ENCODE measurements at places on chromosomes 12 and 14.
A peak's percentile ranks its signal among the peaks of the same experiment; 100 is the strongest.

DNA sequence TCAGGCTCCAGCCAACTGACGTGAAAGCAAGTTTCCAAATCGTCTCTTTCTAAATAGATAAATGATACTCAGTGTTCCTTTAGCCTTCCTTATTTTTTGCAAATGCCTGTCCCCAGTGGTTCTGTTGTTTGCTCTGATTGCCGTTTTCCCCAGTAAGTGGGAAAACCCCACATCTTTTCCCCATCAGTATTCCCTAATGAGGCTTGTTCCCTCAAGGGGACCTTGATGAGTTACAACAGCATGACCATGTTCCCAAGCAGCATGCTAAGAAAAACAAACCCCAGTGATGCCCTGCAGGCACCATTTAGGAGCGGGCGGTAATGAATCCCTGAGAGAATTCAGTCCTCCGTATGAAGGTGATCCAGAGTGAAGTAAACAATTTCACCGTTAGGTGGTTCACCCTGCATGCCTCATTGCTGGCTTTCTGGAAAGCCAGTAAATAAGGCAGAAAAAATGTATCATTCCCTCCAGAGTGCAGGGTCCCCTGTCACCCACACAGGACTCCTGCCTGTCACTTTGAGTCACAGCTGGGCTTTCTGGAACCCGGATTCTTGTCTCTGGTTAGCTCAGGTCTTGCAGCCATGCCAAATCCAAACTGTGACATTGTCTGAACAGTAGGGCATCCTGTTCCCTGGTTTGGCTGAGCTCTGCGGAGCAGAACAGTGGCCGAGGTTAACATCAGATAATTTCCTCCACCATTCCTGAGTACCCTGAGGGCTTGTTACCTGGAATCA lies 222.6 kb downstream of the RGS6 start:
- DNase-seq = no peak

DNA sequence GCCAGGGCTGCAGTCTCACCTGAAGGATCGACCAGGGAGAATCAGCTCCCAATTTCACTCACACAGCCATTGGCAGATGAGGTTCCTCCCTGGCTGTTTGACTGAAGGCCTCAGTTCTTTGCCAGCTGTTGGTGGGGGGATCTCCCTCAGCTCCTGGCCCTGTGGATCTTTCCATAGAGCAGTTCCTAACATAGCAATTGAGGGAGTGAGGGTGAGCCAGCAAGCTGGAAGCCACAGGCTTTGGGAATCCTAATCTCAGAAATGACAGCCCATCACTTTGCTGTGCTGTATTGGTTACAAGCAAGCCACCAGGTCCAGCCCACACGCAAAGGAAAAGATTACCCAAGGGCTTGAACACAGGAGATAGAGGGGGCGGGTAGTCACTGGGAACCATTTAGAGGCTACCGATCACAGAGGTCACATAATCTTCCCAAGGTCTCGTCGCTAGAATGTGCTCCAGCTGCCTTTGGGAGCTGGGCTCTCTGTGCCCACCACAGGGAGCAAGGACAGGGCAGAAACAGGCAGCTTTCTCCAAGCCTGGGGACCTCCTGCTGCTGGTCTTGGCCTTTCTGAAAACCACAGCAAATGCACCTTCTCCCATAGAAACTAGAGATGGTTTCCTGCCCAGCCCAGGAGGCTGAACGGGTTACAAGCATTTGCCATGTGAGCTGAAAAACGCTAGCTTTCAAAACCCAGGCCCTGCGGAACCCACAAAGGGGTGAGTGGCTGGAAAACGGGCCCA lies 4.6 kb upstream of the OTUB2 start:
- no peak for DNase-seq

- DNase-seq = no peak
Observed at GRCh38 chr12:103198499-103198898, 241.0 kb downstream of the ASCL1 start.

- DNase-seq = no peak
Observed at GRCh38 chr14:81211844-81212243, 8.9 kb downstream of the GTF2A1 start.

- no peak for DNase-seq
Observed at GRCh38 chr12:28874758-28875157, 274.3 kb upstream of the FAR2 start.

GRCh38 chr14:39372656-39373055 lies 59.6 kb downstream of the FBXO33 start:
- no peak for DNase-seq

GRCh38 chr12:120584343-120585149 lies 3.3 kb upstream of the POP5 start:
- DNase-seq = peak; percentile 52

GRCh38 chr12:42140901-42141300 lies 3.8 kb downstream of the GXYLT1 start:
- DNase-seq = no peak

GRCh38 chr12:54160769-54161480 lies 27.9 kb downstream of the SMUG1 start:
- no peak for DNase-seq

- DNase-seq = no peak
Observed at GRCh38 chr12:120740871-120741270, 15.2 kb downstream of the ACADS start.

DNA sequence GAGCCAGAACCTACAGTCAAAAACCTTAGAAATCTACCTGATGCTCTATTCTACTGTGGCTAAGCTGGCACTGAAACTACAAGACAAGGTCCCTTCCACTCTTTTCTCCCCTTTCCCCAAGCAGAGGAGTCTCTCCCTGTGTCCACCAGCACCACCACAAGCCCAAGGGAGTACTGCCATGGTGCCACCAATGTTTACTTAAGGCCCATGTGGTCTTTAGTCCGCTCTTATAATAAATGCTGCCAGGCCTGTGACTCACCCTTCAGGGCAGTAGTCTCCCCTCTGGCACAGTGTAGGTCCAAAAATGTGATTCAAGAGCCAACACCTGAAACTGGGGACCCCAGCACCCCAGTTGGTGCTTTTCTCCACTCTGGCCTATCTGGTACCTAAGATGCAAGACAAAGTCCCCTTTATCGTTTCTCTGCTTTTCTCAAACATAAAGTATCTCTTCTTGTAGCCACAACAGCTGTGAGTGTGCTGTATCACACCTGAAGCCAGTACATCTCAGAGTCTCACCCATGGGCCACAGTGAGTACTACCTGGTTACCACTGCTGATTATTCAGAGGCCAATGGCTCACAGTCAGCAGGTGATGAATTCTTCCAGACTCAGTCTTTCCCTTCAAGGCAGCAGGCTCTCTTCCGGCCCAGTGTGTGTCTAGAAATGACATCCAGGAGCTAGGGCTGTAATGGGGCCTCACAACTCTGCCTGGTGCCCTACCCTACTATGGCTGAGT lies 29.3 kb downstream of the SLC38A2 start:
- DNase-seq = no peak

DNA sequence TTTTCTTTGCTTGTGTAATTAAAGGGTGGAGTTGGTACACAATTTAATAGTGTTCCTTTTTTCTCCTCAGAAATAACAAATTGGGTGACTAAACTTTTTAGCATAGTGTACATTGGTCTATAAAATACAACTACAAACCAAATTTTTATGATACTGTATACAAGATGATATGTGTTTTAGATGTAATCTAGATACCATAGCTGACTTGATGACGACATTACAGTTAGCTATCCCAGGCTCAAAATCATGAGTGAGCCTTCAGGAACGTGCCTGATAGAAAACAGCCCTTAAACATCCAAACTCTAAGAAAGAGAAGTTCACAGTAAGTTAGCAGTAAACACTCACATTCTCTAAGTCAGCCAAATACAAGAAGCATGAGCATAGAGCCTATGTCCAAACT lies 99.0 kb upstream of the SSTR1 start:
- no peak for DNase-seq

DNA sequence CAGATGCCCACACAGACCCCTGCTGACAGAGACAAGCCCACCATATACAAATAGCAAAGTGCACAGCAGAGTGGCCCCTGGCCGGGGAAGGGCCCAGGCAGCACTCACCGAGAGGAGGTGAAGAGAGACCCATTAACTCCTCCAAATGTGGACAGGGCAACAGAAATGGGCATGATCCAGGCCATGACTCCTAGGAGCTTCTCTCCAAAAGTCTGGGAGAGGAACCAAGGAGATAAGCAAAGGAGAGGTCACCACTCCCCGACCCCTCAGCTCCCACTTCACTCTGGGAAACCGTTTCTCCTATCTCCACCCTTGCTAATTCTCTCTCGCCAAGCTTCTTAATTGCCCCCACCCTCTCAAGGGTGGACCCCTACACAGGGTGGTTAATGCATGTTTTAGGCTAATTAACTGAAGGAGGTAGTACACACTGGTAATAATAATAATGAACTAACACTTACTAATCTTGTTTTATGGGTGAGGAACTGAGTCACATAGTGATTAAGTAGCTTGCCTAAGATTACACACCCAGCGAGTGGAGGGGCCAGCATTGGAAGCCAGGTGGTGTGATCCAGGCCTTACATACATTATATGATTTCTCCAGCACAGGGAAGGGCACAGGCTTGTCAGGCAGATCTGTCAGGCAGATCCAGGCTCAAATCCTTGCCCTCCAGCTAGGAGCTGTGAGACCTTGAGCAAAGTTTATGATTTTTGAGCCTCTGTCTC lies 18.9 kb upstream of the CEBPE start:
- DNase-seq = no peak

- no peak for DNase-seq
Observed at GRCh38 chr14:36316131-36316530, 4.3 kb downstream of the MBIP start.

DNA sequence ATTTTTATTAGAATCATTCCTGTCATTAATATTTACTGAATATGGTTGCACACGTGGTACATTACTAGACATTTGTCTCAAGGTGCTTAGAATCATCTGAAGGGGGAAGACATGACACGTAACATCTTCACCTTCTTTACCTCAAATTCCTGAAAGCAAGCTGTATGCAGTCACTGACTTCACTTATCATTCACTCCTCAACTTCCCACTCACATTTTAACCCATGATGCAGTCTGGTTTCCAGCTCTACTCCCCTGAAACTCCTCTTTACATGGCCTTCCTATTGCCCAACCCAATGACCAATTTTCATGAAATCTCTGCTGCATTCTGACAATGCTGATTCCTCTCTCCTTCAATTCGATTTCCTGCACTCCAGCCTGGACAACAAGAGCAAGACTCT lies 5.8 kb upstream of the PSMC6 start:
- DNase-seq = no peak

DNA sequence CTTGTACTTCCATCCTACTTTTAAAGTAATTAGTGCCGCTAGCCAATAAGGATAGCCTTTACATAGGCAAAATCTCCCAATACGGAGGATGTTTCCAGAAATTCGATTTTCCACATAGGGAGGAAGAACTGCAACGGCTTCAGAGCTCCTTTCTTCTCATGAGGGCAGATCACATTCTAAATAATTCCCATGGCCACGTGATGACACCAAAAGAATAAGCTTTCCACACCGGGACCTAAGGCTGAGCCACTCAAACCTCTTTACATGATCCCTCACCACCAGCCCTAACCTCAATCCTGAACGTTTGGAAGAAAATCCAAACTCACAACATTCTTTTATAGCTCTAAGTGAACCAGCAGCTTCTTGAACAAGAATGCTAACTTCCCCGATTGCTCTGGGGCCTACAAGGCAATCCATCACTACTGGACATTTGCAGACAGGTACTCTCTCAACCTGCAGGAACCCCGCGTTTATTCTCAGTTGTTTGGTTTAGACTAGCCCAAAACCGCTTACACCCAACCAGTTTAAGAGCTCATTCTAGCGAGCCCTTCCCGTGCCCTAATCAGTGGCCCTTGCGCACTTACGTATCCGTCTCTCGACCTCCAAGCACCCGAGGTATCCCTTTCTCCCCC lies 884 bp downstream of the CAPRIN2 start:
- DNase-seq = no peak

GRCh38 chr12:58363971-58364370 lies 422.6 kb downstream of the ATP23 start:
- DNase-seq = no peak

DNA sequence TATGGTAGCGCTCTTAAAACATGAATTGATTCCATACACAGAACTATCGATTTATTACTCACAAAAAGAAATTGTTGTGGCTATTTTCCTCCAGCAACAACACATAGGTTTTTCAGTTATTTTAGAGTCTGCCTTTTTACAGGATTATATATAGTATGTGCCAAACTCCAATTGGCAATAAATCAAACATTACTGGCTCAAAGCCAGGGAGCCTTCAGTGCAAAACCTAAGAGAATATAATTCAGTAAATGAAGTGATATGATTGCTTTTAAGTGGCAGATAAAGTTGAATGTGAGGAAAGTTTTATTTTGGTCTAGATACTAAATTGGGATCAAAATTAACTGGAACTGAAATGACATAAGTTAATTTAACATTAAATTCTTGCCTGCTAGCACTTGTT lies 234.8 kb downstream of the PIK3C2G start:
- no peak for DNase-seq

DNA sequence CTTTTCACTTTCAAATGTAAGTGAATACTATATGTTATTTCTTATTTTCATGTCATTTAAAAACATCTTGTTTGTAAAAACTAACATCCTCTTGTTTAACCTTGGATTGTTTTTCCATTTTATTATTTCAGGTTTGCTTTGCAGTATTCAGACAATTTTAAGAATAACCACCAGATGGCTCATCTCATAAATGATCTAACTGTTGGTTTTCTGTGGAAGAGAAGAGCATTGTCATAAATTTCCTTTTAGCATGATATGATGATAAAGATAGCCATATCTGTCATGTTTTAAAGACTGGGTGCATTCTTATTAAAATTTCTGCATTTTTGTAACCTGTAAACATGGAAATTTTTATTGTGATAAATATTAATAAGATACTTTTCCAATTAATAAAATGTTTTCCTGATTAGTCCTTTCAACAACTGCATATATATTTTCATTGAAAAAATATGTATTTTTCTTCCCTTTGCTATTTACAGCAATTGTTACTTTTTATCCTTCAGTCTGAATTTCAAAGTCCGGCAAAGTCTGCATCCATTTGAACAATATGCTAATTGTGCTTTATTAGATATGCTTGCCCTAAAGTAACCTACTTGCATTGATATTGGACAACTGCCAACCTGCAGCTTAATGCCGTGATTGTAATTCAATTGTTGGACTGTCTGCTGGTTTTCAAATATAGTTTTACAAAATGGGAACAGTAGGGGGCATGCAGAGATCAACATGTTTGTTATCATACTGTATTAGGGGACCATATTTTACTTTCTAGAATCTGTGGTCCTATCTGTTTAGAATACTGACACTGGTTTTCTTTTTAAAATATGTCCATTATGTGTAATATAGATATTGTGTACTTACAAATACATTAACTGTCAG lies 163.4 kb downstream of the GARIN6 start:
- no peak for DNase-seq

GRCh38 chr12:14560904-14561574 lies 6.6 kb downstream of the PLBD1 start:
- no peak for DNase-seq

DNA sequence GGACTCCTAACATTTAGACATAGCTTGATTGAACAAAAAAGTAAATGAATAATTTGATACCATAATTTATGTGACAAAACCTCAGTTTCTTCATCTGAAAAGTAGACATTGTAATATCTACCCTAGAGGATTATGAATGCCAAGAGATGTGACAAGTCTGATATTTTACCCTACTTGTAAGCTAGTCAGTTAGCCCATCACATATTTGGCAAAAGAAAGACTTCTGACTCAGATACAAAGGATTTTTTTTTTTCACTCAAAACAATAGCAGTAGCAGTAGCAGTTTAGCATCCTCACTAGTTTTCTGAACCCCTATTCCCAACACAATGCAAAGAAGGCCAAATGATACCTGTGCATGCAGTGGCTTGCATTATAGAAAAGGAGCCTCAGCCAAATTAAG lies 377.3 kb upstream of the E2F7 start:
- no peak for DNase-seq

- peak; percentile 33 for DNase-seq
Observed at GRCh38 chr12:121668750-121669520, 519 bp downstream of the MORN3 start.
